ENCODE measurements at places on chromosomes 5 and 9.

DNA sequence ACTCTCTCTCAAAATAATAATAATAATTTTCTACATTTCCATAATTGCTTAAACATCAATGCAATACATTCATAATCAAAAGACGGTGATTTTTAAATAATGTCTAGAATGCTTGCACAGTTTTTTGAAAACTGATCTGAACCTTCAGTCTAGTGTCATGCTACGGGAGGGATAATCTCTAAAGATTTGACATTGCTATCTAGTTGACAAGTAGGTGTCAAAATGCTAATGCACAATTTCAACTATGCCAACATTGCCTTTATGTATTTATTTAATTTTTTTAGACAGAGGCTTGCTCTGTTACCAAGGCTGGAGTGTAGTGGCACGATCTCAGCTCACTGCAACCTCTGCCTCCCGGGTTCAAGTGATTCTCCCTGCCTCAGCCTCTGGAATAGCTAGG lies 16.0 kb upstream of the PCAT7 start:
- no peak for DNase-seq

GRCh38 chr9:91047993-91048607 lies 246.5 kb downstream of the SYK start:
- DNase-seq, result no peak

DNA sequence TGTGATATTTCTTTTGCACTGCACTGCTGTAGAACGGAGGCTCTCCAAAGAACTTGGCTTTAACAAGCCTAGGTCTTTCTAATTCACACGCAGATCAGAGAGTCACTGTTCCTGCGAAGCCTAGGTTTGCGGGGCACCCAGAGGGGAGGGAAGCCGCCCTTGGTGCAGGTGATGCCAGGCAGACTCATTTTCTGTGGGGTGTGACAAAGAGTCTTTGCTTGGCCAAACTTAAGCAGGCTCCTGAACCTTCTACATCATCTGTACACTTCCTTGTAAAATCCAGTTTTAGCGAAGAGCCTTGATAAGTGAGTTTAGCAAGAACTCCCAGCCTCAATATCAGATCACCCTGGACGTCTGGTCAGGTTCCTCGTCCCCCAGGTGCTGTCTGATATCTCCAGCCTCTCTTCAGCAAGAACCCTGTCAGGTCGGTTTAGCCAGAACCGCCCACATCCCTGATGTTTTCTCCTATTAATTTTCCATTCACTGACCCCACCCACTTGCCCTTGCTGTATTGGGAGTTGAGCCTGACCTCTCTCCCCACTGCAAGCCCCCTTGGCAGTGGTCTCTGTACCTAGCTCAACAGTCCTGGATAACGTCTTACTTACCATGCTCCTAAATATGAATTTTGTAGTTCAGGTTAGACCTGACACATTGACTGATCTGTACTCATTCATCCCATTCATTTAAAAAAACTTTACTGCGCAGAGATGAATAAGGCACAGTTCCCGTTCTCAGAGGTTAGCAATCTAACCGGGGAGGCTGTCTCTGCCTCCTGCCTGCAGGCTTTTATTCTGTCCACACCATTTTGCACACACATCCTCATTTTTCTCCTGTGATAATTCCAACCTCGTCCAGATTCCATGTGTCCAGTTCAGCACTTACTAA lies 880 bp upstream of the UBAC1 start:
- DNase-seq, result no peak

DNA sequence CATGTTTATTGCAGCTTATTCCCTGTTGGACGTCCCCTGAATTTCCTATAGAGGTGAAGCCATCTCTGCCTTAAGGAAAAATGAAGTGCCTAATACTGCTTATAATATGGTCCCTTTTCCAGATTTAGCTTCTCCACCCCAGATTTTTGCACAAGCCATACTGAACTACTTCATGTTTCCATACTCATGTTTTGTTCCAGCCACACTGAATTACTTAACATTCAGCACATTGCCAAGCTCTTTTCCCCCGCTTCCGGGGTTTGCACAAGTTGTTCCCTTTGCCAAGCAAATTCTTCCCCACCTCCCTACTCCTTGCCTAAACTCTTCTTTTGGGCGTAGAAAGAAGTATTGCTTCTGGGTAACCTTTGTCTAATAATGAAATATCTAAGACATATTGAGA lies 1.7 kb upstream of the CNTRL start:
- DNase-seq, result no peak

DNA sequence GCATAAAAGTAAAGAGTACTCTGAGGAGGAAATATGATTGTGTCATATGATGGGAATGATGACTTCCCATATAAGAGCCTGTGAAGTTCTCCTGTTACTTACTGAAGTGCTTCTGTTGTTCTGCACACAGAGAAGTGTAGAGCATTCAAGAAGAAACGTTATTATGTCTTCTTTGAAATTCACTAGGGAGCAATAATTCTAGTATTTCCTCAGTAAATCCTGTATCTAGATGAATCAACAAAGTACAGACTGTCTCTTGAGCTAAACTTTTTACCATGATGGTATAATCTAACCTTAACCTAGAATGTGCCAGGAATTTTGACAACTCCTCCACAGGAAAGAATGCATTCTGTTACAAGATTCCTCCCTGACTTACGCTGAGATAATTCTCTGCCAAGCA lies 18.9 kb upstream of the GHR start:
- DNase-seq, result no peak

DNA sequence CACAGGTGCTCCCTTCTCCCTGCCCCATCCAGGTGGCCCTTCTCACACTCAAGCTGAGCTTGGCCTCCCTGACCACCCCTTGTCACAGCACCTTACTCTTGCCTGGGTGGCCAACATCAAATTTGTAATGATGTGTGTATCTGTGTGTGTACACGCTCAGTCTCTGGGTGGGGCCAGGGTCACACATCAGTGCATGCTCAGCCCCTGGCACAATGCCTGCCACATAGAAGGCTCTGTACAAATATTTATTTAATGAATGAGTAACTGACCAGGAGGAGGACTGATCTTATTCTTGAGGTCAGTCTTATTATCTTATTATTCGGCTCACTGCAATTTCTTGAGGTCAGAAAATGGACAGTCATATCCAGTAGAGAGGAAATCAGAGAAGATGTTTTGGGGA lies 41.3 kb upstream of the HAND1 start:
- no peak for DNase-seq

- no peak for DNase-seq
These were observed 2.4 kb downstream of the CAMK4 start for GRCh38 chr5:111226556-111226955.

GRCh38 chr5:94021246-94021645 lies 279.8 kb upstream of the POU5F2 start:
- no peak for DNase-seq

GRCh38 chr5:956941-957747 lies 51.5 kb upstream of the NKD2 start:
- DNase-seq, result no peak

GRCh38 chr9:117044241-117044640 lies 357.1 kb downstream of the TRIM32 start:
- no peak for DNase-seq

- no peak for DNase-seq
These were observed 303.5 kb downstream of the TRIM32 start for GRCh38 chr9:116990592-116990991.

- no peak for DNase-seq
These were observed 326.6 kb downstream of the ARL15 start for GRCh38 chr5:53983568-53984460.

DNA sequence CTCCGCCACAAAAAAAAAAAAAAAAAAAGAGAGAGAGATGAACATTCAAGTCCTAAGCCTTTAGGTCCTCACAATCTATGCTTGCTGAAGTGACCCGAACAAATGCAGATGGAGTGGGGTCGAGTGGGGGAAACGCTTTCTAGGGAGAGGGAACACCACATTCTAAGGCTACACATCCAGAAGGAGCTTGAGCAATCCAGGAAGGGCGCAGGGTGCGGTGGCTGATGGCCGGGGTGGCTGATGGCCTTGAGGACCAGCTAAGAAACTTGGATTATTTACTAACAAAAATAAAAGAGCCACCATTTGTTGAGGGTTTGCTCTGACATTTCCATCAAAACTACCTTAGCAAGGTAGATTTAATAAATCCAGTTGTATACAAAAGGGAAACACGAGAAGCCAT lies 764 bp upstream of the BNIP1 start:
- no peak for DNase-seq

DNA sequence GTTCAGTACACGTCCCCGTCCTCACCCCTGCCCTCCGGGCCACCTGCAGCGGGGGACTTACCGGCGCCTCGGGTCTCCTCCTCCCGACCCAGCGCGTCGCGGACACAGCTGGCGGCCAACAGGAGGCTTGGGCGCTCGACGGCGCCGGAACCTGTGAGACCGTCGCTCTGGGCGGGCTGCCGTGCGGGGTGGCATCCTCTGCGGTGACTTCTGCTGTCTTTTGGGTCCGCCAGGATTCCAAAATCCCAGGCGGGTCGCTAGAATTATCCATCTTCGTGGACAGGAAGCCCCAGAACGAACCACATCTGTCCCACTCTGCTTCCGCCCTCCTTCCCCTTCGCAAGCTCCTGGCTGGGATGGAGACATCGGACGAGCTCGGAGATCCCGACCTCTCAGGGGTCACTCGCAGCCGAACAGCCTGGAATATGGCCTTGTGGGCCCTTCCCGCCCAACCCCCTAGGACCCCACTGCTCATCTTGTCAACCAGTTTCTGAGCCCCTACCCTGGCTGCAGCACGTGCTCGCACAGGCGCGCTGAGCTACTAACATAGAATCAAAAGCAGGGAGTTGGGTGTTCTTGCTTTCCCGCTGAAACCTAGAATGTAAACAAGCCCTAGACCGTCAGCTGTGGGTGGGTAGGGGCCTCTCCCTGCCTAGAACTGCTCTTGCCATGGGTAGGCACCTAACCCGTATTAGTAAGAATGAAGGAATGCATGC lies 947 bp upstream of the MARCHF3 start:
- peak; percentile 10 for DNase-seq

DNA sequence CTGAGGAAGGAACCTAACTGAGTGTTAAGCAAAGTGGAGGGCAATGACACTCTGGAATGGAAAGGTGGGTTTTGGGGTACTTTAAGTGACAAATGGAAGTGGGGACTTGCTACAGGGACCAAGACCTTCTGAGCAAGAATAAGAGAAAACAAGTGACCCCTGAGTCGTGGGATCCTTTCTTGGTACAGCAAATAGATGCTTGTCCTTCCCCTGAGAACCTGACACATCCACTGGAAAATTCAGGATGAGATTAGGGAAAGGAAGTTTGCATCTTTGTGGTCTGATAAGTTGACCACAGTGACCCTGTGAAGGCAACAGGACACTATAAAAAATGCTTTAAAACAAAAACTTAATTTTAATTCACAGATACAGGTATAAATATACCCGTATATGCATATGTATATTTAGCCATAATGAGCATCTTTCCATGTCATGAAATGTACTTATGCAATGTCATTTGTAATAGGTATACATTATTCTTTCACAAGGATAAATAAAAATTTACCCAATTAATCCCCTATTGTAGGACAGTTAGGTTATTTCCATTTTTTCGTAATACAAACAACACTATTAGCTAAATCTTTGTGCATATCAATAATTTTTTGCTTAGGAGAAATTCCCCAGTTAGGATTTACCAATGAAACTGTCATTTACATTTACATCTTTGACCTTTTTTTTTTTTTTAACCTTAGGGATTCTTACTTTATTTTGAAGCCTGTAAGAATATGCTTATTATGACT lies 2.0 kb upstream of the IRF1 start:
- DNase-seq, result no peak

GRCh38 chr9:78238046-78239038 lies 2.5 kb downstream of the CEP78 start:
- DNase-seq, result no peak

GRCh38 chr9:137458194-137459151 lies 661 bp downstream of the NSMF start:
- peak; percentile 66 for DNase-seq

DNA sequence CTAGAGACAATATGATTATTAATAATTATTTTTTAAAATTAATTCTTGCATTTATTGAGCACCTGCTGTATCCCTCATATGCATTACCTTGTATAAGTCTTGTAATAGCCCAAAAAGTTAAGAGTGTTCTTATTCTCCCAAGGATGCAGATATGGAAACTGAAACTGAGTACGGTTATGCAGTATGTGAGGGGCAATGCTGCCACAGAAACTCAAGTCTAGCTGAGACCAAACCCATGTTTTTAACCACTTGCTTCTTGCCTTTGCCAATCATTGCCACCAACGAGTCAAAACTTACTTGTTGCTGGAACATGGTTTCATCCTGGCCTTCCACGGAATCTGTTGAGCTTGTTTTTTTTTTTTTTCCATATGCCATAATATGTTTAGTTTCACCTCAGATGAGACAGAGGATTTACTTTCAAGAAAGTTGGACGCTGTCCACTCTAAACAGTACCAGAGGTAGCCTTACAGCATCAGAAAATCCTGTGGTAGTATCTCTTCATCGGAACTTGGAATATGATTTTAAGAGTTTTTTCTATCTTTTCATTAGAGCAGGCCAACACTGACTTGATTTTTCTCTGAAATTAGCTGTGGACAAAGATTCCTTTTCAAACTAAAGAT lies 27.9 kb downstream of the DOCK8 start:
- no peak for DNase-seq

DNA sequence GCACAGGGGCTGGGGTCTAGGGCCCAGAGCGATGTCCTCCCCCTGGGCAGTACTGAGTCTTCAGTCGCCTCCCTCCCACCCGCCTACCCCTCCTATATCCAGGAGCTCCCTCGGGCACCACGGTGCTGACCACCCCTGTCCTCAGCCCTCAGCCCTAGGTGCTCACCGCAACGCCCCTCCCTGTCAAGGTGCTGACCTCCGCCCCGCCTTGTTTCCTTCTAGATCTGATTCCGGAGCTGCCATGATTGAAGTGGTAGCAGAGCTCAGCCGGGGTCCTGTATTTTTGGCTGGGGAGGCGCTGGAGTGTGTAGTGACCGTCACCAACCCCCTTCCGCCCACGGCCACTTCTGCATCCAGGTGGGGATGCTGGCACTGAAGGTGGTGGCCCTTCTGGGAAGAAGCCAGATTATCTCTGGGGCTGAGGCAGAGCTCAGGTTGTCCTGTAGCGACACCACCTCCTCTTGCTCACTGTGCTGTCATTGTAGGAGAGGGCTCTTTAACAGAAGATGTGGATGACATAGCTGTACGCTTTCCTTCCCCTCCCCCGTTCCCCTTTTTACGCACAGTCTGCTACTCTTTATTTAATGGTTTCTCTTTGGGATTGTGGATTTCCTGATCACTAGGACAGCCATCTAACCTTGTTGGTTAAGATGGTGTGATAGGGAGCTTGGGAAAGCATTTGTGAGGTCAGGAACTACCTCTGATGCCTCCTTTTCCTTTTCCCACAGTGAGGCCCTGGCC lies 598 bp downstream of the RGP1 start:
- no peak for DNase-seq

- DNase-seq, result no peak
These were observed 11.7 kb downstream of the TIMD4 start for GRCh38 chr5:156951359-156951758.

Data from HuH-7.5 (cell line).